Activated CD4-positive, alpha-beta T cell treated with anti-CD3 and anti-CD28 coated beads, Interleukin-2, amount 50 U/mL, for 1 hour (primary cell): ENCODE measurements at places on chromosomes 7 and 10.

DNA sequence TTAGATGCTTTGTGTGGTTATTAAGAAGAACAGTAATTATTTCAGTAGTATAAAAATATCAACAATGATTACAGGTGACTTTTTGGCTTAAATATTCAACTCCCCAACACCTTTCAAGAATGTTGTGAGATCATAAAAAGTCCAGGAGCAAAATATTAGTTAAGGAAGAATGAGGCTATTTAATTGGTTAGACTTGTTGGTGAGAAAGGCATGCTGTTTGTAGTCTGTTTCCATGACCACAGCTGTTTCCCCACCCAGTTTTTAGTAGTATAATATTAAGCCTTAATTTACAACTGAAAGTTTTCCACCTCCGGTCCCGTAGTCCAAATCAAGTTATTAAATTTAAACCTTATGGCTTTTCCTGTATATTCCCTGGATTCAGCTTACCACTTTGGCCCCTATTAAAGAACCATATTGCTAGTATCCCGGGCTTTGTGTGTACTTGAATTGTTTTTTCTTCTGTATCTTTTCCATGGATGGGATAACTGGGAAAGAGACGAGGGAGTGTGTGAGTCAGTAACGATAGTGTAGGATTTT is 133.3 kb downstream of the CELF2 start:
- DNase-seq, result no peak

- DNase-seq, result no peak
These were observed 70.4 kb downstream of the GPR158 start for GRCh38 chr10:25245165-25245564.

- DNase-seq, result no peak
These were observed 93.4 kb downstream of the FAM107B start for GRCh38 chr10:14681305-14681704.

DNA sequence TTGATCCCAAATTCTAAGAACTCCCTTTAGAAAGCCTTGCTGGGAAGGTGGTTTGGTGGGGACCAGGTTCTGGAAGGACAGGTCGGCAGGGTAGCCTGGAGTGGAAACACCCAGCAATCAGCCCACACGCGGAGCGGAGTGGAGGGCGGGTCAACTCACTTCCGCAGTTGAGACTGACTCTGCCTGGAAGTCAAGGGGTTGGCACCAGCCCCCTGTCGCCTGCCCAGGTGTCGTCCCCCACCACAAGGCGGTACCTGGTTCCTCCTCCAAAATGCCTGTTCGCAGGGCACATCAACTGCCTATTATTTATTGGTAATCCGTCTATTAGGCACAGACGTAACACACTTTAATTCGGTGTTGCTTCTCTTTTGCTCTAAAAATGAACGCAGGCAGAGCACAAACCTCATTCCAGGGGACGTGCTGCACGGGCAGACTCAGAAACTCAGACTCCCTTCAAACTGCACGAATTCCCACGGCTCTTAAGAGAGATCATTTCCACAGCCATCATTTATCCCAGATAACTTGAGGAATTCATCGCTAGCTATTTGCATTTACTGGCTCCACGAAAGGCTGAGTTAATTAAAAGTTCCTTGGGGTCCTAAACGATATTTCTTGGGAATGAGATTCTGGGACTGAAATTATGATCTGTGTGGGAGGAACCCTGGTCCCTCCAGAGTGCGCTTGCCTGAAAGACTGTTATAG is 248.2 kb upstream of the PPP2R2D start:
- DNase-seq, result no peak

DNA sequence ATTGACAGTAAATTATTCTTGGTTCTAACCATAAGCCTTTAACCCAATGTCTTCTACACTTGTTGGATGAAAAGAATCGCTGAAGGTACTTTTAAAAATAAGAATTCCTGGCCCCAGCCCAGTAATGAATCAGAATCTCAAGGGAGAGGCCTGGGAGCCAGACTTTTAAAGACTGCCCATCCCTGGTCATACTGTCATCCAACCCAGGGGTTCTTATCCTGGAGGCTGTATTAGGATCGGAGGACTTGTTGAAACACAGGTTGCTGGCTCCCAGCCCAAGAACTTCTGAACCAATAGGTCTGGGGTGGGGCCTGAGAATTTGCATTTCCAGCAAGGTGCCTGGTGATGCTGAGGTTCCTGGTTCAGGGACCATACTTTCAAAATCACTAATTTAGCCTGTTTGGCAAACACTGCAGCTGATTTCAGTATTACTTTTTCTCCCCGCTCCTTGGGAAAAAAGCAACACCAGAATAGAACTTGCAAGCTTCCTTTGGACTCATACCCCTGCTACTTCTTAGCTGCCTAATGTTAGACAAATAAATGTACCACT is 79.5 kb upstream of the FAM133B start:
- DNase-seq, result no peak

GRCh38 chr7:127290801-127291361 is 38.1 kb upstream of the GRM8 start:
- no peak for DNase-seq

GRCh38 chr7:154390961-154391360 is 338.8 kb downstream of the DPP6 start:
- DNase-seq, result no peak

DNA sequence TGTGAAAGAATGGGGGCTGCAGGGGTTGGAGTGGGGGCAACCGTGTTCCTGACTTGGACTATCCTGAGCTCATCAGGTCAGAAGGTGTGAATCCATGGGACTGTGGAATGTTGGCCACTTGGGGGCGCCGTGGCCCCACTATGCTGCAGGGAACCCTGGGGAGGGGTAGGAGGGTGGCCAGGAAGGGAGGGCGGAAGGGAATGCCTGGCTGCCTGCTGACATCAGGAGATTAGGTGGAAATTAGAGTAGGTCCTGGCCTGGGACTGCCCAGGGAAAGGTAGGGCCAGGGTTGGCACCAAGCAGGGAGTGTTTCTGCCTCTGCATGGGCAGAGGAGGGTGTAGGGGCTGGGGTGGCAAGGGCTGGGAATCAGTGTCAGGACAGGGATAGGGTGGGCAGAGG is 65.8 kb upstream of the PRSS58 start:
- DNase-seq, result peak; percentile 46

GRCh38 chr10:124653811-124654651 is 90.1 kb downstream of the FAM53B start:
- DNase-seq, result no peak

GRCh38 chr10:124149189-124150042 is 56.0 kb upstream of the CHST15 start:
- DNase-seq, result no peak

DNA sequence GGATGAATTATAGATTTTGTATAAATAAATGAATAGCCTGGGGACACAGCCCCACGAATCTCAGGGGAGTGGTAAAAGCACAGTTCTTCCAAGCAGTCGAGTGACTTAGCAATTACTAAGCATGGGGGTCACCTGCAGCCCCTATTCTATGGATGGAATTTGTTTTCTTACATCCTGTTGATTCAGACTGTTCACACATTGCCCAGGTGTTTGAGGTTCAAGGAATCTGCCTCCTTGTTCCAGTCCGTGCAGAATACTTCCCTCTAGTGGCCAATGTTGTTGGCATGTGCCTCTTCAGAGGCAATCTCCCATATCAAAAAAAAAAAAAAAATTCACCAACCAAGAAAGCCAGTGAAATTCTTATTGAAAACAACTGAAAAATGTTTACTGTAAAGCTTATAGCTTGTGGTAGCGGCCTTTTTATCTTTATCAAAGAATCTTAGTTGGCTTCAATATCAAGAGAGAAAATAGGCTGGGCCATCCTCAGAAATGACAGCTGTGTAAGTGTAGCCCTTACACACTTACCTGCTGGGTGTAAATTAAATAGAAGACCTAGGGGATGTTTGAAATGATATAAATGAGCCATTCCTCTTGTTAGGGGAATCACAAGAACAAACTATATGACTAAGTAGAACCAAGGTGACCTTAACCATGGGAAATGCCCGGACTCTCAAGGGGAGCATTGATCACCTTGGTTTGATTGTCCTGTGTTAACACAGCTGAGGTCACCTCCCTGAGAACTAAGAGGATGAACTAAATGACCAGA is 7.8 kb downstream of the LIPM start:
- DNase-seq, result peak; percentile 8

- DNase-seq, result no peak
These were observed 16.7 kb downstream of the SEMA3A start for GRCh38 chr7:84177758-84178412.

DNA sequence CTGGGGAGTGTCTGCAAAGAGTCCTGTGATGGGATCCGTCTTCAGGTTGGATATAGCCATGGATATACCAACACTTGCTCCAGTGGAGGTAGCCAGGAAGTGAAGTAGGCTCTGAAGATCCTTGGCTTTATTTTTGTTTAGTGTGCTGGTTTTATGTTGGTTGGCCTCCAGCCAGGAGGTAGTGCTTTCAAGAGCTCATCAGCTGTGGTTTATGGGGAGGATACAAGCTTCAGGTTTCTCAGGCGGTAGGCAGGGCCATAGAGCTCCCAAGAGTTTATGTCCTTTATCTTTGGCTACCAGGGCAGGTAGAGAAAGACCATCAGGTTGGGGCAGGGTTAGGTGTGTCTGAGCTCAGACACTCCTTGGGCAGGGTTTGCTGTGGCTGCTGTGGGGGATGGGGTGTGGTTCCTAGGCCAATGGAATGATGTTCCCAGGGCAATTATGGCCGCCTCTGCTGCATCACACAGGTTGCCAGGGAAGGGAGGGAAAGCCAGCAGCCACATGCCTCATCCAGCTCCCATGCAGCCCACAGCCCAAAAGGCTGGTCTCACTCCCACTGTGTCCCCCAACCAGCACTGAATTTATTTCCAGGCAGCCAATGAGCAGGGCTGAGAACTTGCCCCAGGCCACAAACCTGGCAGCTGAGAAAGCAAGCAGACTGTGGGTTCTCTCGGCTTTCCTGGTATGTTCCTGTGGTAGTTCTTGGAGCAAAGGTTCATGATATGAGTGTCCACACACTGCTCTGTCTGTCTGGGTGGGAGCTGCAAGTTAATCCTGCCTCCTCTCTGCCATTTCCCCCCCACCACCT is 67.0 kb upstream of the PRLHR start:
- no peak for DNase-seq

DNA sequence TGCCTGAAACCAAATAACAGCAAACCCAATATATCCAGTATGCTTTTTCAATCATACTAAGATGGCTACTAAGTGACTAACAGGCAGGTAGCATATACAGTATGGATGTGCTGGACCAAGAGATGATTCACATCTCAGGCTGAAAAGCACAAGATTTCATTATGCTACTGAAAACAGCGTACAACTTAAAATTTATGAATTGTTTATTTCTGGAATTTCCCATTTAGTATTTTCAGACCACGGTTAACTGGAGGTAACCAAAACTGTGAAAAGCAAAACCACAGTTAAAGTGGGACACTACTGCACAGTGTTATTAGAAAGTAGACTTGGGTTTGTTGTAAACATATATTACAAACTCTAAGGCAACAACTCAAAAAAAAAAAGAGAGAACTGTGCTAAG is 91.5 kb downstream of the KMT2C start:
- DNase-seq, result no peak

GRCh38 chr10:99010286-99010685 is 225.4 kb downstream of the HPSE2 start:
- no peak for DNase-seq

DNA sequence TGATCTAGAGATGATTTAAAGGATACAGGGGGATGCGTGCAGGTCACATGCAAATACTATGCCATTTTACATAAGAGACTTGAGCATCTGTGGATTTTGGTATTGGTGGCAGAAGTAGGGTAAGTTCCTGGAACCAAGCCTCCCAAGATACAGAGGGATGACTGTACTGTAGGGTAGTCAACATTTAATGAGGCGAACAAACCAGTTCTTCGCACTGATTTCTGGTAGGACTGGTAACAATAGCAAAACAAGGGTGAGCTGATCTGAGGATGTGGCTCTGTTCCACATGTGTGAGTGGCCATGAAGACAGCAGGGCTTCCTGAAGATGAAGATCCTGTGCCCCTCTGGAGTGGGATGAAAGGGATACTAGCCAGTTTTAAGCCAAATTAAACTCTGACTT is 36.3 kb downstream of the MKX start:
- DNase-seq, result no peak

- no peak for DNase-seq
These were observed 308.9 kb upstream of the POM121L12 start for GRCh38 chr7:52726493-52726892.

GRCh38 chr10:93415693-93416092 is 66.4 kb downstream of the MYOF start:
- DNase-seq, result no peak

- DNase-seq, result no peak
These were observed 138.6 kb upstream of the CCDC6 start for GRCh38 chr10:60044971-60045370.

DNA sequence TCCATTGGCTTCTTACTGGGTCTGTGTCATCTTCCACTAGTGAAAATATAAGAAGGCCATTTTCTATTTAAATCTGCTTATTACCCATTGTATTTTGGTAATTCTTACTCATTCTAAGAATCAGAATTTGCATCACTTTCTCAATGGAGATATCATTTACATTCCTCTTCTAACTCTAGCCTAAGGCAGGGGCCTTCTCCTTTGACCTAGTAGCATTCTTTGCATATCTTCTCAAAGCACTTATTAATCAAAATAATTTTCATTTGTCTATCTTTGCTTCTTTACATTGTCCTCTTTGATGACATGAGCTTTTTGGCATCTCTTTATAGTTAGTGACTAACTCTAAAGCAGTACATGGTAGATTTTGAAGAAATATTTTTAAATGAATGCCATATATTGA is 400.9 kb upstream of the SEMA3D start:
- no peak for DNase-seq

DNA sequence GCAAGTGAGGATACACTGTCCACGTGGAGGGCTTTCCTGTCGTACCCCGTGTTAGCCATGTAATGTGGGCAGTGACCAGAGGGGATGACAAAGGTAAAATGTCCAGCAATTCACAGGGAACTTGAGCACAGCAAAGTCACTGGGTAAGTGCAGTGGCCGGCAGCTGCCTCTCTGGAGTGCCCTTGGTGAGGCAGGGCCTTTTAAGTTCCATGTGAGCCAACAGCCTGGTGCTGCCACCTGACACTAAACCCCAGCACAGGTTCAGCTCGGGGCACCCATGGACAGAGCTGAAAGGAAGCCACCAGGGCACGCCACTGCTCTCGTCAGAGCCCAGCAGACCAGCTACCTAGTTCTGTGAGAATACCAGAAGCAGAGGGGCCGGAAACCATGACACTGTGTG is 168.3 kb downstream of the PRKAG2 start:
- no peak for DNase-seq

GRCh38 chr10:59965899-59966650 is 59.7 kb upstream of the CCDC6 start:
- no peak for DNase-seq

DNA sequence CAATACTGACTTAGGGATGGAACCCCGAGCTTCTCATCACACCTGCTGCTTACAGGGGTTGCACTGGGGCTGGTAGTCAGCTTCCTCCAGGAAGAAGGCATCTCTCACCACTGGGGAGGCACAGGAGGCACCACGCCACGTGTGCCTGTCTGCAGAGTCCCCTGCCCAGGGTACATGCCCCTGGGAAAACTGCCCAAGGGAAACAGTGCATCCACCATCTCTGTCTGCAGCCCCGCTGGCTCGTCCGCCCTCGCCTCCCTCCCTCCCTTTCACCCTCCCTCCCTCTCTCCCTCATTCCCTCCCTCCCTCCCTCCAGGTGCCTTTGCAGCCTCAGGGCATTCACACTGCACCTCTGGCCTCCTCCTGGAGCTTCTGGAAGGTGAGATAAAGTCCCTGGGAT is 101.1 kb downstream of the PTPRE start:
- DNase-seq, result no peak

- peak; percentile 26 for DNase-seq
These were observed 84.7 kb downstream of the SNX10 start for GRCh38 chr7:26376175-26376917.
